Suprapubic skin (tissue), 4 donors: ENCODE measurements at places on chromosomes 6 and 20. TPM values are rescaled to one million over a fixed set of nuclear protein-coding genes. Genes with fewer than 3 reads are reported as not detected.
A peak's percentile ranks its signal among the peaks of the same experiment; 100 is the strongest.

BCAS4 gene
- 1.1 TPM for total RNA-seq

- no peak overlapping the region for H3K27ac ChIP-seq
- no peak for DNase-seq
- no peaks in the 10 kb centered on the region for H3K36me3 ChIP-seq
- peaks cover 11% of the 10 kb centered on the region for H3K4me1 ChIP-seq
- no peak overlapping the region for H3K4me3 ChIP-seq
Measured at GRCh38 chr6:143535189-143535614, 23.7 kb upstream of the FUCA2 start.

GRCh38 chr20:23441850-23442313 is 2.4 kb downstream of the CSTL1 start:
- no peaks in the 10 kb centered on the region for H3K27me3 ChIP-seq
- H3K4me3 ChIP-seq = no peak overlapping the region
- H3K4me1 ChIP-seq = peaks cover under 1% of the 10 kb centered on the region

DNA sequence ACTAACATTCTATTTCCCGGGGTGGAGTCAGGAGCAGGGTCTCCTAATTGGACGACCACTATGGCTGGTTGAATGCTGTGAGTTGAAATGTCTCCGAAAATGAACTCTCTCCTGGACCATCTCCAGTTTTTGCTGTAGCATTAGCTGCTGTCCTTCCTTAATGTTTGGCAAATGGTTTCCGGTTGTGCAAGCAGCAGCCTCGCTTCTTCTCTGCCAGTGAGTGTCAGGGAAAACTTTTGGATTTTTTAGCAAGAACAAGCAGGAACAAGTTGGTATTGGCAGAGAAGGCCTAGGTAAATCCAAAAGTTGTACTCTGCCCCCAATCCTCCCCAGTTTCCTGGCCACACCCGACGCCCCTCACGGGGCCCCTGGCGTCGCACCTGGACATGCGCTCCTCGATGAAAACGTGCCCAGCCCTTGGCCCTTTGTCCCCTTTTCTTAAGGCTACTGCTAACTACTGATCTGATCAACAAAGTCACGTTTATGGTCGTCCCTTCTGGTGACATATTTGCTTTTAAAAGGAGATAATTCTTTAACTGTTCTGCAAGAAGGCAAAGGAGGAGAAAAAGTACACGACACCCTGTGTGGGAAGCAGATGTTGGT is 103.2 kb downstream of the ARMC2 start:
- DNase-seq = no peak
- H3K4me3 ChIP-seq = no peak overlapping the region
- peak overlapping the region; percentile 28 for H3K27ac ChIP-seq
- no peaks in the 10 kb centered on the region for H3K27me3 ChIP-seq
- no peaks in the 10 kb centered on the region for H3K36me3 ChIP-seq
